CD8-positive, alpha-beta memory T cell (primary cell): ENCODE measurements at places on chromosomes 6 and 20. TPM values are rescaled to one million over a fixed set of nuclear protein-coding genes. Genes with fewer than 3 reads are reported as not detected.

DNA sequence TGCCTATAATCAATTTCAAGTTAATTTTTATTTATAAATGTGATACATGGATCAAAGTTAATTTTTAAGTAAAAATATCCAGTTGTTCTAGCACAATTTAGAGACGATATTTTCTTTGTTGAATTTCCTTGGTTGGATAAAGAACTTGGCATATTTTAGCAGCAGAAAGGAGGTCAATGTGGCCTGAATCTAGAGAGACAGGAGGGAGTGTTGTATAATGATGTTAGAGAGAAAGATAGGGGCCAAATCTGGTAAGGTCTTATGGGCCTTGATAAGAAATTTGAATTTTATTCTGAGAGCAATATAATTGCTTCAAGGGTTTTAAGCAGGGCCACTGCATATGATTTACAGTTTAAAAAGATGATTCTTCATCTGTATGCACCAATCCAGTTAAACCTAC lies 79.4 kb upstream of the OGFRL1 start:
- no peaks in the 10 kb centered on the region for H3K4me1 ChIP-seq
- no peaks in the 10 kb centered on the region for H3K27me3 ChIP-seq
- DNase-seq: no peak

- H3K27me3 ChIP-seq: no peaks in the 10 kb centered on the region
- no peak overlapping the region for H3K4me3 ChIP-seq
- DNase-seq: no peak
- no peak overlapping the region for H3K27ac ChIP-seq
Observed at GRCh38 chr20:52747845-52748284, 224.3 kb upstream of the TSHZ2 start.

DNA sequence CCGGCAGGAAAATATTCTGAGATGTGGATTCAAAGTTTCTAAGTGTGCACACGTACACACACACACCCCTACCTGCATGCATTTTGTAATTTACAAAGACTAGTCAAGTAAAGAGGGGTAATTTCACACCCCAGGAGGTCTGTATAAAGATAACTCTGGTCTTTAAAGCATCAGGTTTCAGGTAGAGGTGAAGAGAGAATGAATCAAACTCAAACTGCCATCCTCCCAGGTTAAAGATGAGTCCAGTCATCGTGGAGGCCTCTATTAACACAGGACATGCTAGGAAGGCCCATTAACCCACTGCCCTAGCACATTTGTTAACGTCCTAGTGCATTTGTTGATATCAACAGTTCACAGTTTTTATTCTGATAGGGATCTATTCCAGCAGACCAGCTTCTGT lies 3.5 kb upstream of the HLA-DRA start:
- no peak overlapping the region for H3K4me3 ChIP-seq
- DNase-seq: no peak
- H3K27ac ChIP-seq: no peak overlapping the region
- H3K36me3 ChIP-seq: no peaks in the 10 kb centered on the region
- peaks cover 8% of the 10 kb centered on the region for H3K4me1 ChIP-seq
- H3K27me3 ChIP-seq: no peaks in the 10 kb centered on the region

The LBP gene
- not detected for total RNA-seq

The CPNE5 gene
- 0.59 TPM for total RNA-seq
